Eye (tissue), 1 donor: ENCODE measurements at places on chromosomes 6 and 20.

- DNase-seq: no peak
Measured at GRCh38 chr6:89022798-89023197, 57.8 kb upstream of the PNRC1 start.

DNA sequence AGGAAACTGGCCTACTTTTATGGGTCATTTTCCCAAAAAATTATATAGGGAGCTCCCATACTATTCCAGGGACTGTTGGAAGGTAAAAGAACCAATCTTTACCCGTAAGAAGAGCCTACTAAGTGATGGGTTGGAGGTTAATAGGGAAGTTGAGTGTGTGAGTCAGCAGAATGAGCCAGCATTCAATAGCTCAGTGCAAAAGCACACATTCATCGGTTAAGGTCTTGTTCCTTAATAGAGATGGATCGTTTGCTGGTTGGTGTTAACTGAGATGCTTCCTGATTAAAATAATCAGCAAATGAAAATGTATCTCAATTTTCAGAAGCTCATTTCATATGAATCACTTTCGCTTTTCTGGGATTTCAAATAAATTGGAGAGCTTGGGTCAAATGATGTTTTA is 115.3 kb upstream of the MRPS10 start:
- DNase-seq: no peak

GRCh38 chr6:2543321-2543720 is 207.4 kb downstream of the MYLK4 start:
- DNase-seq: no peak

- peak; percentile 35 for DNase-seq
Measured at GRCh38 chr6:156809034-156809433, 31.9 kb downstream of the ARID1B start.

DNA sequence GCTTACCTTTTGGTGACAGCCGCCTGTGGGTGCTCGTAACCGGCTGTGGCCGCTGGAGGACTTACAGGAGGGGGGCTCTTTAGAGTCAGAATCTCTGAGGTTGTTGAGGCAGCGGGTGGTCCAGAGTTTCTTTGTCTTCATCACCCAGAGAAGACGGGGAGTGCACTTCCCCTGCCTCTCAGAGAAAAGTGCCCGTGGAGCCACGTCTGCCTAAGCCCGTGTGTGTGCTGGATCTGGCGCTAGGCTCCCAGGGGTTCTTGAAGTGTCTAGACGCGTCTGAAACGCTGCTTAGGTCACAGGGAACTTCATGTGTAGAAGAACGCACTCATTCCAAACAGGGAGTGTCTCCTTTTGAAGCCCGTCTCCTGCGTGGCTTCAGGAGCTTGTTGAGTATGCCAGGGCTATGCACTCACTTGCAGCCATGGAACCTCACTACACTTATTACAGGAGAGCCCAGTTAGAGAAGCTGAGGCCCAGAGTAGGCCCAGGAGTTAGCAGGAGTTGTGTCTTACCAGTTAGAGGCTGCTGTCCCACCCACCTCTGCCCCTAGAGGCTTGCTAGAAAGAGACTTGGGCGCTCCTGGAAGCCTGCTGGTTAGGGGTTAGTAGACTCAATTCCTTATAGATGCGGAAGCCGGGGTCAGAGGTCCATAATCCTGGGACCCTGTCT is 1.3 kb downstream of the LSM14B start:
- DNase-seq: peak; percentile 25

DNA sequence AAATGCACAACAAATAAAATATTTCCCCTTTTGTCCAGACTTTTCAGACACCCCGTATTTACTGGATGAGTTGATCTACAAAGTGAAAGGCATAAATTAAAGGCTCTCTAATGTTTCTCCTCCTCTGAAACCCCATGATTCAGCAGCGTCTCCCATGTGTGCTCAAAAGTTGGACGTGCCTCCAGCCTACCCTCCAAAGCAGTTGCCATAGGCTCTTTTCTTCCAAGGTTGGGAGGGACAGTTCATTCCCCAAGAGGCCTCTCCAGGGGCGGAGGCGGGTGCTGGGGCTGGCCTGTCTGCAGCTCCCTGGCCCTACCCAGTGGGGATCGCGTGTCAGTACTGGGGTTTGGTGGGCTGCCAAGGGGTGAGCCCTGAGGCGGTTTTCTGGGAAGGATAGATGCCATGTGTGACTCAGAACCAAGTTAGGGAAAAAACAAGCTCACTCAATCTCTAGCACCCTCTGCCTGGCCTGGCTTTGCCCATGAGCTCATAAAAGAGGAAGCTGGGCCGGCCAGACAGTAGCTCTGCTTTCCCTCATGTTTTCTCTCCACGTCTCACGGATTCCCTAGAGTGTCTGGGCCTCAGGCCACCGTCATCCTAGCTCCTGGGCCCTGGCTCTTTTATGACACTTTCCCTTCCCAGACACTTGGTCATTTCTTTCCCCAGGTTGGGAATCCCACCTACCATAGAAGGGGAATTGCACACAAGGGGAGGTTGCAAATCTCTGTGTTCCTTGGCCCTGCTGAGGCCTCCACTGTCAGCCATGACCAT is 8.0 kb upstream of the IER3 start:
- peak; percentile 74 for DNase-seq
